ENCODE measurements at places on chromosomes 2 and 18. TPM values are rescaled to one million over a fixed set of nuclear protein-coding genes. Genes with fewer than 3 reads are reported as not detected.

Gene DCDC2C
- not detected for total RNA-seq

Gene HK2
- 2.4 TPM for total RNA-seq

Gene ERCC3
- total RNA-seq = 30.3 TPM

Gene UGT1A3
- not detected for total RNA-seq

Gene GALNT5
- total RNA-seq = 0.35 TPM

Gene AQP12B
- not detected for total RNA-seq

Gene FER1L5
- not detected for total RNA-seq

Gene ALPP
- not detected for total RNA-seq

Gene AP1S3
- total RNA-seq = 4.6 TPM

Gene LYG2
- not detected for total RNA-seq

DNA sequence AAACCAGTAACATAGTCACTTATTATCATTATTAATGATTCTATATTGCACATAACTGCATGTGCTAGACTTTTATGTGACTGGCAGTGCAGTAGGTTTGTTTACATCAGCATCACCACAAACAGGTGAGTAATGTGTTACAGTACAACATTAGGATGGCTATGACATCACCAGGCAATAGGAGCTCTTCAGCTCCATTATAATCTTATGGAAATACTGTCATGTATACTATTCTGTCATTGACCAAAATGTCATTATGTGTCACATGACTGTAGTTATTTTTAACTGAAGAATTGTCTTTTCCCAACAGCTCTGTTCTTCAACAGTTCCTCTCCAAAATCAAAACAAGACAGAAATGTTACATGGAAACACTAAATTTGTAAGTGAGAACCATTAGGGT lies 96.3 kb downstream of the C18orf54 start:
- ATAC-seq = no peak

GRCh38 chr2:27916293-27916995 lies 25.9 kb downstream of the BABAM2 start:
- ATAC-seq = no peak

DNA sequence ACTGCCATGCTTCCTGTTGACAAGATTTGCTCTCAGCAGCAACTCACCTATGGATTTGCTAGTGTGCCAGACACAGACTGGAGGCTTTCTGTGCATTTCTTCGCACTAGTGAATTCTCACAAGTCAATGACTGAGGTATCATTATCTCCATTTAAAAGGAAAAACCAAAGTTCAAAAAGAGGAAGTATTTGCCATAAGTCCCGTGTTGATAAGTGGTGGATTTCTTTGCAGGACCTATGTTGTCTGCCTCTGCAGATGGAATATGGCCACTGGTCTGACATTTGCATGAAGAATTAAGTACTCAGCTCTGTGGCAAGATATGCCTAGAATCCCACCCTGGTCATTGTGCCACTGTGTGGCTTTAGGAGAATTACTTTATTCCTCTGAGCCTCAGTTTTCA lies 299.6 kb downstream of the PAX3 start:
- no peak for ATAC-seq

DNA sequence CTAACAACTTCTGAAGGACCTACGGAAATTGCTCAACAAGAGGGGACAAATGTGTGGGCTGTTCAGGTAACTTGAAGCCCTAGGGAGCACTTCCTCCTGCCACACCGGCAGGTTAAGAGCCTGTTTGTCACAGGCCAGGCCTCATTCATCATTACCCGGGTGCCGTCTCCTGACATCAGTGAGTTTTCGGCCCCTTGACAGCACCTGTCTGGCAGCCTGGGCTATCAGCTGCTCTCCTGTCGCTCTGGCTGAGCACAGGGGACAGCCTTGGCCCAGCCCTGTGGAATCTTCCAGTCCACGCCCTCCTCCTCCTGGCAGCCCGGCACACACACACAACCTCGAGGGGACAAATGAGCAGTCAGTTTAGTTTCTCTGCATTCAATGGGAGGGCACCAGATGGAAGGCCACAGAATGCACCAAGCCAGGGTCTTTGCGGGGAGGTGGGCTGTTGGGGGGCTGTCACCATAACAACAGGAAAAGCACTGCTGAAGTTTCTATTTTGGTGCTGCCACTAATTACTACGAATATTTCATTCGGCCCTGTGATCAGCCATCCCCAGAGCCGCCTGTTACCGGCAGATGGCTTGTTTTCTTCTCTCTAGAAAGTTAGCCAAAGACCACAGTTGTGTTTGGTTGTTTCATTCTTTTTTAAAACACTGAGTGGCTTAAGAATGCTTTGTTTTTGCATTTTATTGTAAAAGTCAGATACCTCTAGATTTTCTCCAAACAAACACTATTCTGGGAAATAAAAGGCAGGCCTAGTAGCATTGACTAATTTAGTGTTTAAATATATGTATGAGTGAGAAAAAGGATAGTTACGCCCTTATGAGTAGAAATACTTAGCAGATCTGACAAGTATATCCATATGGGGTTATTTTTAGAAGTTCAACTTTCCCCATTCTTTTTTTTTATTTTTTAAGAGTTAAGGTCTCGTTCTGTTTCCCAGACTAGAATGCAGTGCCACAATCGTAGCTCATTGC lies 189.9 kb upstream of the NDUFV2 start:
- ATAC-seq = no peak

- no peak for ATAC-seq
Observed at GRCh38 chr18:3066341-3067110, 53.6 kb upstream of the LPIN2 start.

GRCh38 chr2:150567771-150568301 lies 80.4 kb upstream of the RND3 start:
- no peak for ATAC-seq

- ATAC-seq = no peak
Observed at GRCh38 chr2:182852090-182852489, 14.3 kb downstream of the FRZB start.

DNA sequence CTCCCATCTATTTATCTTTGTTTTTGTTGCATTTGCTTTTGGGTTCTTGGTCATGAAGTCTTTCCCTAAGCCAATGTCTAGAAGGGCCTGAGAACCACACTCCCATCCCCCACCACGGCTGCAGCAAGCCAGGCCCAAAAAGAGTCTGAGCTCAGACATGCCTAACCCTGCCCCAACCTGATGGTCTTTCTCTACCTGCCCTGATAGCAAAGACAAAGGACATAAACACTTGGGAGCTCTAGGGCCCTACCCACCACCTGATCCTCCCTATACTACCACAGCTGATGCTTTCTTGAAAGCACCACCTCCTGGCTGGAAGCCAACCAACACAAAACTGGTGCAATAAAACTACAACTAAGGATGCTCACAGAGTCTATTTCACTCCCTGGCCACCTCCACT lies 233.4 kb downstream of the WDR7 start:
- ATAC-seq = no peak

GRCh38 chr18:30696201-30696600 lies 346.3 kb downstream of the DSC3 start:
- no peak for ATAC-seq

DNA sequence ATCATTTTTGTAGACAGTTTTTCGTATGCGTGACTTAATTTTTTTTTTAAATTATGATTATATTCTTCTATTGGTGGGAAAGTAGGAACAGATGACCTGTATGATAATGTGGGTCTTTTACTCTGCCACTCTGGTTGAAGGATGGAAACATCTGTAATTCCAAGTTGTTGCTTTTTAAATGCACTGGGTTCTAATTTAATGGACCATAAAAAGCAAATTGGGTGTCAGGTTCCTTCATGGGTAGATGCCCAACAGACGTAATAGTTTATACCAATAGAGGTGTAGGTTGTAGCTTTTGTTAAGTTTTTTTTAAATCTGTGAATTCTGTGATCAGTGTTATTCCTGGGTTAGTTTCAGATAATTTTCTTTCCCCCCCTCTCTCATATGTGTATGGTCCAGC lies 117.6 kb downstream of the MAP4K4 start:
- ATAC-seq = no peak

- no peak for ATAC-seq
Observed at GRCh38 chr2:207252979-207253645, 87.4 kb upstream of the KLF7 start.

- ATAC-seq = no peak
Observed at GRCh38 chr2:219709331-219709761, 81.9 kb downstream of the SLC4A3 start.

DNA sequence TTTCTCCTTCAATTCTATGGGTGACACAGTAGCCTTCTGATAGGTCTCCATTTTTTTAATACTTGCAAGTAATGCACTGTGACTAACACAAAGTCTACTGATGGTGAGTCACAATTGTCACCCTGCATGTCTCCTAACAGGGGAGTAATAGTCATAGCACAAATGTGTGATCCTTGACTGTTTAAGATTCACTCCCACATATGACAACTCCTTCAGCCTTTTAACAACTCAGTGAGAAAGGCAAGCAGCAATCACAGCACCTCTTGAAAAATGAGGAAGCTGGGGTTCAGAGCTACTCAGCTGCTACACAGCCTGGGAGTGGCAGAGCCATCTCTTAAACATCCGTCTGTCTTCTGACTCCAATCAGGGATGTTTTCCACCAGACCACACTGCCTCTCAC lies 63.8 kb downstream of the EHD3 start:
- no peak for ATAC-seq

DNA sequence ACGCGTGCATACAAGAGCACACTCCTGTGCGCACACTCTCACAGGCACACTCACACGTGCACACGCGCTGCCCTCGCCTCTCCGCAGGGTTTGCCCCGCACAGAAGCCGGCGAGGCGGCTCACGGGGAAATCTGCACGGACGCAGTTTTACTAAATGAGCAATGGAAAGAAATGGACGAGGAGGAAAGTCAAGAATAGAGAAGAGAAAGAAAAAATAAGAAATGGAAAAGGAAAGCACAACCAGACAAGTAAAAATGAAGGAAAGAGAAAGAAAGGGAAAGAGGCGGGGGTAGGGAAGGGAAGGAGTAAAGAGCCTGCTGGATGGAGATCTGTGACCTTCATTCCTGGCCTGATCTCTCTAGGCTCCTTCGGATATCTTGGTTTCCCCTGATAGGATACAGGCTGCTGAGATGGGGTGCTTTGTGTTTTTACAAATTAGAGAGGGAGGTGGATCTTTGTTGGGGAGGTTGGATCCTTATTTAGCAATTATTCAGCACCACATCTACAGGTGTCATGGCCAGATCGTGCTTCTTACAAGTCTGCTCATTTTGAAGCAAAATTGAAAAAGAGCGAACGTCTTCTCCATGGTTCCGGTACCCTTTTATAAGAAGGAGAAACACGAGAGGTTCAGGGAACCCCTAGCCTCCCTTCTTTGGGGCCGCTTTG lies 693 bp upstream of the LRP2 start:
- no peak for ATAC-seq

DNA sequence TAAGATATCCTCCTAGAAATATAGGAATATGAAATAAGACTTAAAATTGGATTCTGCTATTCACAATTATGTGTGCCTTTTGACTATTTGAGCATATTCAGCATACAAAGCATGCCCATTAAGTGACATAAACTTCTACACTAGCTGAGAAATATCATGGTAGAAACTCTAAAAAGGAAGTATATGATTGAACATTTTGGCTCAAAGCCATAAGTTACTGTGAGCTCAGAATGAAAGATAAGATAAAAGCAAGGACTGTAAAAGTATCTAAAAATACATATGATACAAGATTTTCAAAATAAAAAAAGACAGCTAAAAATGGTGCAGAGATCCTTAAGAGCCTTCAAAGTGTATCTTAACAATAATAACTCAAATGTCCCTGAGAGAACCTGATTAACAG lies 340.5 kb upstream of the SLC39A10 start:
- ATAC-seq = no peak

DNA sequence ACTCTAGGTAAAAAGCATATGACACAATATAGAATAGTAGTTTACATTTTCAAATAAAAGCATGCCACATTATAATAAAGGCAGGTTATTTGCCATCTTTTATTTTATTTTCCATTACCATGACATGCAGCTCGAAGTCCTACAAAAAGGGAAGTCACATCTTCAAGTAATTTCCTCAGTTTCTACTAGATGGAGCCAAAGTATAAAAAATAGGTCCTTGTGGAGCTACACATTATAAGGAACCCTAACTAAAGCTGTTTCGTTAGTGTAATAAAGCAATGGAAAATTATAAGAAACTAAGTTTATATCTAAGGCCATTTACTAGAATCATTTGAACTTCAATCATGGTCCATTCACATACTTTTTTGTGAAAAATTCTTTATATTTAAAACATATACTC lies 674.5 kb downstream of the KCNJ3 start:
- ATAC-seq = no peak

- ATAC-seq = no peak
Observed at GRCh38 chr18:41938445-41938844, 16.6 kb upstream of the PIK3C3 start.

DNA sequence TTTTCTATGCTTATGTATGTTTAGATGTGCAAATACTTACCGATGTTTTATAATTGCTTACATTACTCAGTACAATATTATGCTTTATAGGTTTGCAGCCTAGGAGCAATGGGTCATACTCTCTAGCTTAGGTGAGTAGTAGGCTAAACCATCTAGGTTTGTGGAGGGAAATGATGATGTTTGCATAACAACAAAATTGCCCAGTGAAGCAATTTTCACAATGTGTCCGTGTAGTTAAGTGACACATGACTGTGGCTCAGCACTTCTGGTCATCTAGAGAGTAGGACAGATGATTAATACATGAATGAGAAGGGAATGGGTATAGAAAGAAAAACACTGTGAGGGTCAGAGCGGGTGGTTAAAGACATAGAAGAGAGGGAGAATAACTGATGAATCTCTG lies 2116.2 kb upstream of the PIK3C3 start:
- no peak for ATAC-seq

DNA sequence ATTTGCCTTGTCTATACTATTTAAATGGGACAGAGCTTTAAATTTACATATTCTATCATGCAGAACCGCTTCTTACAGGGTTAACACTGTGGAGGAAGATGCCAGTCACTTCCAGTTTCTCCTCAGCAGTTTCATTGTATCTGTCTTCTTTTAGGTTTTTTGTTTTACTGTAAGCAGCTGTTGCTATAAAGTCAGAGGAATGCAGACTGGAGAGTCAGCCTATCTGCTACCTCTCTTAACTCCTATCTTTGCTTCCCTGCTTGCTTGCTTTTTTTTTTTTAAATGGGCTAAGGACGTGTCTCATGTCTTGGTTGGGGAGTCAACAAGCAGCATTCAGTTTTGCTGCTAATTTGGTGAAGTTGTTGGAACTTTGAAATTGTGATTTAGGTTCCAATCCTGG lies 8.9 kb downstream of the EPC2 start:
- ATAC-seq = no peak

DNA sequence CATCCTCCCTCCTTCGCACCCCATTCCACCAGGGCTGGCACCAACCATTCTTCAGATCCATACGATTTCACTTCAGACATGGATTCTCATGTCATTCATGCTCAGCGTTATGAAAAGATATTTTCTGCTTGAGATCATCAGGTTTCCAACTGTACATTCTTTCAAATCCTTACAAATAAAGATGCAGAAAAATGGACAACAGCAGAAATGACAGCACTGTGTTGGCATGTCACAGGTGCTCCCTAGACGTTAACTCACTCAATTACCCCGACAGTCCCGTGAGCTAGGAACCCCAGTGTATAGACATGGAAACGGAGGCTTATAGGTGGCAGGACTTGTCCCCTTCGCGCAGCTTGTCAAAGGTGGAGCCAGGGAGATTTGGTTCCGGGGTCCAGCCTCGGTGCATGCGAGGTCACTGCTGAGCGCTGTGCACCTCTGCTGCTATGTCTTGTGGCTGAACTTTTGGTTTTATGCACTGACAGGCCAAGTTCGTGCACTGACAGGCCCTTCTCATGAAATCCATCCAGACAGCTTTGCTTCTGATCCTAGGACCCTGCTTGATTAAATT lies 17.7 kb downstream of the FHL2 start:
- ATAC-seq = peak; percentile 6

GRCh38 chr2:236663287-236664101 lies 93.9 kb downstream of the ACKR3 start:
- ATAC-seq = peak; percentile 65

All from gastroesophageal sphincter (tissue), 4 donors.